ENCODE measurements at places on chromosomes 4 and X.

GRCh38 chrX:17174671-17175070, 200.3 kb upstream of the NHS start:
- no peaks in the 10 kb centered on the region for H3K36me3 ChIP-seq
- H3K4me1 ChIP-seq, result no peaks in the 10 kb centered on the region
- DNase-seq, result no peak
- H3K27me3 ChIP-seq, result no peaks in the 10 kb centered on the region
- no peak overlapping the region for H3K4me3 ChIP-seq
- no peak overlapping the region for H3K27ac ChIP-seq

DNA sequence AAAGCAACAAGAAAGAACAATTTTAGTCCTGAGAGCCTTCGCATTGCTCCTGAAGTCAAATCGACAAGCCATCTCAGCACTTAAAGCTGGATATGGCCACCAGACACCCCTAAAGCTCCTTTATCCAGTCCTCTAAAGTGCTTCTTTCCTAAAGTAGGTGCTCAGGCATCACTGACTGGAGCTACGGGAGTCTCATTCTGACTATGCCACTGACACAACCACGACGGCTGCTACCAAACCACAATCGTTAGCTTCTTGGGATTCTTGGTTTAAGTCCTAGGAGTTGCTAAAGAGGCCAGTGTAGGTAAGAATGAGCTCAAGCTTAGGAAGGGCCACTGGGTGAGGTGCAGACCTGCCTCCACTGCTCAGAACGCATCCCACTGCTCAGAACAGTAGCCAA, 1.0 kb downstream of the SLC10A6 start:
- H3K4me1 ChIP-seq, result peaks cover 18% of the 10 kb centered on the region
- H3K4me3 ChIP-seq, result no peak overlapping the region
- no peak overlapping the region for H3K27ac ChIP-seq
- H3K27me3 ChIP-seq, result no peaks in the 10 kb centered on the region

GRCh38 chrX:101359966-101360365, 11.4 kb upstream of the TIMM8A start:
- no peaks in the 10 kb centered on the region for H3K36me3 ChIP-seq
- peaks cover 12% of the 10 kb centered on the region for H3K27me3 ChIP-seq
- H3K27ac ChIP-seq, result no peak overlapping the region
- no peak for DNase-seq
- no peak overlapping the region for H3K4me3 ChIP-seq

GRCh38 chrX:136747003-136747986, 33.4 kb downstream of the ARHGEF6 start:
- no peaks in the 10 kb centered on the region for H3K27me3 ChIP-seq
- H3K36me3 ChIP-seq, result no peaks in the 10 kb centered on the region
- no peak overlapping the region for H3K27ac ChIP-seq
- H3K4me1 ChIP-seq, result no peaks in the 10 kb centered on the region
- no peak for DNase-seq

GRCh38 chr4:76035799-76036380, at the start of gene CXCL11:
CXCL11 (minus strand) TSS chr4:76036070; CDS start chr4:76035987, 83 bp downstream.
- no peak within 1 kb of the TSS for H3K27ac ChIP-seq
- no peak within 1 kb of the TSS for H3K4me3 ChIP-seq
- no peaks in the 10 kb centered on the region for H3K36me3 ChIP-seq
- no peaks in the 10 kb centered on the region for H3K4me1 ChIP-seq
- no peak for DNase-seq

GRCh38 chr4:98937986-98938720, 9.2 kb upstream of the EIF4E start:
- no peak overlapping the region for H3K4me3 ChIP-seq
- no peaks in the 10 kb centered on the region for H3K27me3 ChIP-seq
- no peak overlapping the region for H3K27ac ChIP-seq
- peaks cover 7% of the 10 kb centered on the region for H3K4me1 ChIP-seq

GRCh38 chr4:131339137-131339536, 1810.0 kb upstream of the PCDH10 start:
- H3K4me3 ChIP-seq, result no peak overlapping the region

DNA sequence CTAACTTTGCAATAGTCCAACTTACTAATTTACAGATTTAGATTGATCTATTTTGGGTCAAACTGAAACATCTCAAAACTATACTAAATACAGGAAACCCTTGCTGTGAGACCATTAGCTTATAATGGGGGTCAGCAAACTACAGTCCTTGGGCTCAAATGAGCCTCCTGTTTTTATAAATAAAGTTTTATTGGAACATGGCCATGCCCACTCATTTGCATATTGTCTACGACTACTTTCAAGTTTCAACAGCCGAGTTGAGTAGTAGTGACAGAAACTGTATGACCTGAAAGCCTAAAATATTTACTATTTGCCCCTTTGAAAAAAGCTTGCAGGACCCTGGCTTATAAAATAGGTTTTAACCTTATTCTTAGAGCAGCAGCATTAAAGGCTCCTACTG, 92.4 kb downstream of the C4orf51 start:
- no peak overlapping the region for H3K27ac ChIP-seq
- DNase-seq, result no peak
- H3K4me3 ChIP-seq, result no peak overlapping the region
- H3K36me3 ChIP-seq, result peaks cover 17% of the 10 kb centered on the region

DNA sequence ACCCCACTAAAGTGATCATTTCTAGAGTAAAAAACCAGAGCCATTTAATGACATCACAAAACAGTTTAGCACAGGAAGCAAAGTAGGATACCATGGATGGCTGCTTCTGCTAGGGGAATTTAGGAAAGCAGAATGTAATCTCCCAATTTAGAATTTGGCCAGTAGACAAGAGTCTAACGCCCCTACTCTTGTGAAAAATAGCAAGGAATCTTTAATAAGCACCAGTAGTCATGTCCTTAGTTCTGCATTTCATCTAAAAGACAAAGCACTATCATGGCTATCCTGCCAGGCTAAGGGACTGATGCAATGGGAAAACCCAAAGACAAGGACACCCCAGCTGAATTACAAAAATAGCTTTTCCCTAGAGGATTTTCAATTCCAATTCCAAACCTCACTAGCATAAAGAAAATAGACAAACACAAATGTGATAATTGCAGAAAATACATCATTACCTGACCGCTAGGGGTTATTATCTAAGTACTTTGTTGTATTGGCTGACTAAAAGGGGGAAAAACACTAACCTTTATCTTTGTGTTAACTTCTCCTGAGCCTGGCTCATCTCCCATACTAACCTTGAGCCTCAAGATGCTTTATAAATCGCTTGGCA, 2.6 kb upstream of the AMMECR1 start:
- peaks cover 3% of the 10 kb centered on the region for H3K27me3 ChIP-seq
- H3K27ac ChIP-seq, result no peak overlapping the region
- H3K4me3 ChIP-seq, result no peak overlapping the region
- H3K4me1 ChIP-seq, result peaks cover 3% of the 10 kb centered on the region
- no peaks in the 10 kb centered on the region for H3K36me3 ChIP-seq

DNA sequence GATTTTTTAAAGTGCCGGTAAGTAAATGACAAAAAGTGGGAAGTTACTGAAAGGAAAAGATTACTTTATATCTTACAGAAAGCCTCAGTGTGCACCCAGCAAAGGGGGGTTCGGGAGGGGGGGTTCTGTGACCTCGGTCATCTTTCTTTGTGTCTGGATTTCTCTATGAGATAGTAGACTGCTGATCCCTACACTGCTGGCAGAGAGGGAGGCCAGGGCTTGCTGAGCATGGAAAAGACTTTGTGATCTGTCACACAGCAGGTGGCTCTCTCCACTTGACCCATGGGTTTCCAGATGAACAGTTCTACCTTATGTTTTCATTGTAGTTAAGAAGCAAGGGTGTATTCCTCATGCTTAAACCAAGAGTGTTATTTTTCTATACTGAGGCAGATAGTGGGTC, 475.6 kb downstream of the PCDH10 start:
- no peak for DNase-seq
- no peaks in the 10 kb centered on the region for H3K36me3 ChIP-seq

DNA sequence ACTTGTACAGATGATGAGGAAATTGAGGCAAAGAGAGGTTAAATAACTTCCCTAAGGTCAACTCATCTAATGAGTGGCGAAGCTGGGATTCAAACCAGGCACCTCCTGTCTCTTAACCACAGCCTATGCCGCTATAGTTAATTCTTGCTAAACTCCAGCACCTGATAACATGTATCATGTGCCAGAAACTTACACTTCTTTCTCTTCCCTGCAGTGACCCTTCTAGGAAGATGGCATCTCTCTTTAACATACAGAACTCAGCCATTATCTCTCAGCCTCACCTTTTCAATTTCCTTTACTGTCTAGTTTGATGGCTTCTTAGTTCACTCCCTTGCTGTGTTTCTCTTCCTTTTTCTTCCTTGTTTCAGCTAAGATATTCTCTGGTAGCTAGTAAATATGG, 2.5 kb downstream of the VBP1 start:
- H3K36me3 ChIP-seq, result peaks cover 6% of the 10 kb centered on the region
- H3K27me3 ChIP-seq, result no peaks in the 10 kb centered on the region

- no peaks in the 10 kb centered on the region for H3K27me3 ChIP-seq
- H3K27ac ChIP-seq, result peak overlapping the region; percentile 95
- peaks cover 28% of the 10 kb centered on the region for H3K36me3 ChIP-seq
- H3K4me1 ChIP-seq, result peaks cover 15% of the 10 kb centered on the region
- DNase-seq, result no peak
Measured at GRCh38 chr4:38133711-38134480, 173.7 kb downstream of the PTTG2 start.

DNA sequence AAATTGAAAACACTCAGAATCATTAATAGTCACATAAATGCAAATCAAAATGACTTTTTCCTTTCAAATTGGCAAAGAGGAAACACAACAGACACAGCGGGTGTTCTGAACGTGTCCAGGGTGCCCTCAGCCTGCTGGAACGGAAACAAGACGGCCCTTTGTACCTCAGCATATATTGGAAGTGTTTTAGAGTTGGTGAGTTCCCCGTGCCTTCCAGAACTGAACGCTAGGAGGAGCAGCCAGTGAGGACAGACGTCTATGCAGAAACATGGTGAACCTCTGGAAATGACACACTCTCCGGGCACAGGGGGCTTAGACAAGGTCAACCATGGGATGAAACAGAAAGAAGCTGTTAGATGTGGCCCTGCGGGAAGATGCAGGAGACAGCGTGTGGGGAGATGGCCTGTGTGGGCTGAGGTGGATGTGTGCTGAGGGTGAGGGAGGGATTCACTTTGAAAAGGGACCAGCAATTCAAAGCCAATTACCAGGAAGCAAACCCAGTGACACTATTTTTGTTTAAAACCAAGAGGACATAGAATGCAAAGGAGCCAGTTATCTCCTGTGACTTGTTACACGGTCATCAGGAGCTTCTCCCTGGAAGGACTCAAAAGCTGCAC, 40.4 kb downstream of the RNF212 start:
- H3K27ac ChIP-seq, result no peak overlapping the region
- H3K36me3 ChIP-seq, result no peaks in the 10 kb centered on the region
- peaks cover 14% of the 10 kb centered on the region for H3K27me3 ChIP-seq
- H3K4me3 ChIP-seq, result no peak overlapping the region
- H3K4me1 ChIP-seq, result no peaks in the 10 kb centered on the region

- H3K4me3 ChIP-seq, result no peak overlapping the region
- H3K4me1 ChIP-seq, result peaks cover 43% of the 10 kb centered on the region
- no peaks in the 10 kb centered on the region for H3K36me3 ChIP-seq
Measured at GRCh38 chr4:24849756-24850155, 54.4 kb downstream of the SOD3 start.

DNA sequence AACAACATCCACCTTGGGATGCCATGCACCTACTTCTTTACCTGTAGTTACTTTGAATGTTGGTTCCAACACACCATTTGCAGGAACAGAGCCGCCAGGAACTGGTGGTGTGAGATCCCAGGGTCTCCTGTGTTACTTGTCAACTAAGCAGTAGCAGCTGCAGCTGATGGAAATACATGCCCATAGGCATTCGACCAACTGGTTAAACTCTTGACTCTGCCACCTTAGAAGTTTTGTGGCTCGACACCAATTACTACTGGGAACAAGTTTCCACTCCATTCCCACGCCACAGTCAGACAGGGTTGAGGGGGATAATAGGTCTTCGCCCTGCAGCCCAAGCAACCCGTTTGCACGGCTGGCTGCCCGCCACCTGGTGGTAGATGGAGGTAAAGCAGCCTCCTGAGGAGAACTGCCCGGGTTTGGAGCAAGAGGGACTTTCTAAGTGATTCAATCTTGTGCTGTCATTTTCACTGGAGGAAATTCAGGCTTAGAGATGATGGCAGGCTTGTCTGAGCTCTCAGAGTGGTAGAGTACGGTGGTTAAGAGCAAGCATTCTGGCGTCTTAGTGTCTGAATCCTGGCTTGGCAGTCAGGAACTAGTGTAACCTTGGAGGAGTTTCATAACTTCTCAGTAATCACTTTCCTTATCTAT, 119.1 kb upstream of the TRIM2 start:
- H3K4me3 ChIP-seq, result no peak overlapping the region
- no peak overlapping the region for H3K27ac ChIP-seq
- no peaks in the 10 kb centered on the region for H3K36me3 ChIP-seq
- DNase-seq, result peak; percentile 79
- peaks cover 4% of the 10 kb centered on the region for H3K4me1 ChIP-seq

All from osteoblast (primary cell).